ENCODE measurements at places on chromosomes 3 and 15.

- no peak for DNase-seq
Observed at GRCh38 chr3:41224120-41224806, 25.0 kb downstream of the CTNNB1 start.

- DNase-seq: no peak
Observed at GRCh38 chr15:98085003-98085639, 124.6 kb downstream of the ARRDC4 start.

DNA sequence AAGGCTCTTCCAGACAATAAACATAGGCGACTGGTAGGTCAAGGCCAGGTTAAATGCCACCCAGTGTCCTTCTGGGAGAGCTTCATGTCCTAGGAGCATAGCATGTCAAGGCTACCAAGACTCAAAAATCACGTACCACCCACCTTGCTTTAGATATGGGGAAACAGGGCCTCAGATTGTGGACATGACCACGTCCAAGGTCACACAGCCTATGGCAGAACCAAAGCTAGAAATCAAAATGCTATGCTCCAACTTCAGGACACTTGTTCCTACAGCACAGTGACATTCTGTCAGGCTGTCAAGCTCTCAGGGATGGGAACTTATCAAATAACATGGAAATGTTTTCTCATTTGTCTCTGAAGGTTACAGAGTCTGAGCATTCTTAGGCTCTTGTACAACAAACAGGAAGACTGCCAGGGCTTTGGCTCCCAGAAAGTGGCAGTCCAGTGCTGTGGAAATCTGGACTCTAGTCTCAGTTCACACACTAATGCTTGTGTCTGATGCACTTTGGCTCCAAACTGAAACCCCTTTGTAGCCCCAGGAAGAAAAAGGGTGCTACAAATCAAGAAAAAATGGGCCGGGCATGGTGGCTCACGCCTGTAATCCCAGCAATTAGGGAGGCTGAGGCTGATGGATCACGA, 170.4 kb upstream of the LPP start:
- DNase-seq: no peak

- no peak for DNase-seq
Observed at GRCh38 chr3:178711753-178712152, 175.5 kb downstream of the KCNMB2 start.

DNA sequence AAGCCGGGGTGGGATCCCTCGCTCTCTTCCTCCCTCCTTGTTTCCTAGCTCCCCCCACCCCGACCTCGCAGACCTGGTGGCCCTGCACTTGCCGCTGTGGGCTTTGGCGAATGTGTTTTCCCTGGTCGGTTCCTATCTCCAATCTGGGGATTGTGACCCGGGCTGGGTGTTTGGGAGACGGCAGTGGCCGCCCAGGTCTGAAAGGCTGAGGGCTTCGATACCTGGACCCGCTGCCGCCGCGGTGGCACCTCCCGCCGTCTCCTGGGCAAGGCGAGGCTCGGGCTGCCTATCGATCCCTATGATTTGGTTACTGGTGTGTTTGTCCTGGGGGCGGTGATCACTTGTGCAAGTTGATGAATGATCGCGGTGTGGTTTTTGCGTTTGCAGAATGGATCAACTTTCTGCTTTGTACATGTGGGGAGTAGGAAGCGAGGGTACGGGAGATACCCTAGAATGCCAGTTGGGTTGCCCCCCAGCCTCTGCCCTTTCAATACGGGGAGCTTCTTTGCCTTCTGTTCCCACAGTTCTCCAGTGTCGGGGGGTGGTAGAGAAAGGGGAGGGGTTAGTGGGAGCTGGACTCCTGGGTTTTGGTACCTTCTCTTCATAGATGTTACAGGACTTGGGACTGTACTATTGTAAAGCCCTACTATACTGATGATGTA, 3.0 kb downstream of the BBX start:
- DNase-seq: no peak

DNA sequence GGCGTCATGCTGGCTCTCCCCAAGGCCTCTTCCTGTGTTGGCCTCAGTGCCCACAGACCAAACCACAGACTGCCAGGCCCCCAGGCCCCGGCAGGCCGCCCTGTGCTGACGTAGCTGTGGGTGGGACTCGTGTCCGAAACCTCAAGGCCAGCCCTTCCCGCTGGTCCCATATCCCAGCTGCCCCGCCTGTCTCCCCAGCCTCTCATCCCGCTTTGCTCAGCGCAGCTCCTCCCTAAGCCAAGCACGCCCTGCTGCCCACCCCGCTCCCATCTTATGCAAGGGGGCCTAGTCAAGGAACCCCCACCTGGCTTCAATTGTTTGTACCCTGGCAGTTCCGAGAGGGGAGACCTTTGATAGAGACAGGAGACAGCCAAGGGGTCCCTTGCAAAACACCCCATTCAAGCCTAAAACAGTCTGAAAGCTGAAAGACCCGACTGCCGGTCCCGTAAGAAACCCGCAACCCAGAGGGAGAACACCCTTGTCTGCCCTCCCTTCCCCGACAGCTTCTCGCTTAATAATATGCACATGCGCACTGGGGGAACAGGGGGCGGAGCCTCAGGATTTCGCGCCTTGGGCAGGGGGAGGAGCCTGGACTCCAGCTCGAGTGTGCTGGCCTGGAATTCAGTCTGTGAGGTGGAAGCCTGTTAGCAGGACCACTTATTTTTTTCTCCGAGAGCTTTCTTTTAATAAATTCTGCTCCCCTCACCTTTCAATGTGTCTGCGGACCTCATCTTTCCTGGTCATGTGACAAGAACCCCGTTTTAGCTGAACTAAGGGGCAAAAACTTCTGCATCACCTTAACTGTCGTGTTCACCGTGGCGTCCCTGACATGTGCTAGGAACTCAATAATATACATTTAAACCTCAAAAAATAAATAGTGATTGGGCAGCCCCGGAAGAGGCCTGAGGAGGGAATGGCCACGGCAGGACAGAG, 17.2 kb downstream of the TNFAIP8L3 start:
- DNase-seq: peak; percentile 13

GRCh38 chr3:176663837-176664831, 533.1 kb downstream of the TBL1XR1 start:
- DNase-seq: no peak

- no peak for DNase-seq
Observed at GRCh38 chr3:44883213-44883955, 9.0 kb downstream of the TGM4 start.

- no peak for DNase-seq
Observed at GRCh38 chr15:80580106-80580505, 115.0 kb upstream of the ABHD17C start.

GRCh38 chr15:33071451-33071850, 123.1 kb downstream of the FMN1 start:
- DNase-seq: no peak

GRCh38 chr15:82122746-82123400, 77.1 kb upstream of the MEX3B start:
- no peak for DNase-seq

GRCh38 chr3:95217661-95218060, 1154.8 kb downstream of the NSUN3 start:
- DNase-seq: no peak

DNA sequence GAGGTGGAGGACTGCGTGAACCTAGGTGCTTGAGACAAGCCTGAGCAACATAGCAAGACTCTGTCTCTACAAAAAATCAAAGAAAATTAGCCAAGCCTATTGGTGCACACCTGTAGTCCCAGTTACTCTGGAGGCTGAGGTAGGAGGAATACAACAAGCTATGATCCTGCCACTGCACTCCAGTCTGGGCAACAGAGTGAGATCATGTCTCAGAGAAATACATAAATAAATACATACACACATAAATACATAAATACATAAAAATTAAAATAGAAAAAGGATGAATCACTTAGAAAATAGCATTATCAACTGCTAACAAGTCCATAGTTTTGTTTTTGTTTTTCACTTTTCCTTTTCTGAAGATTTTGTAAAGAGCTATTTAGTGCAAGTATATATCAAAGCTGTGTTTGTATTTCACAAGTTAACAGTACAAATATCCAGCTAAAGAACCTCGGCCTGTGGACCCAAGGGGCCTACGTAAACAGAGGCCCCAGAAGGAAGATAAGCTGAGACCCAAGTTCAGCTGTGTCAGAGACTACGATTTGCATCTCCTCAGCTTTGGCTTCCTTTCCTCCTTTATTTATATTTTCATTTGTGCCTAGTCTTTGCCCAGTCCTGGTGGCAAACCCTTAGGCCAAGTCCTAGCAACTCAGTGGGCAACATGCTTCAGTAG, 67.1 kb upstream of the ROBO2 start:
- DNase-seq: no peak

DNA sequence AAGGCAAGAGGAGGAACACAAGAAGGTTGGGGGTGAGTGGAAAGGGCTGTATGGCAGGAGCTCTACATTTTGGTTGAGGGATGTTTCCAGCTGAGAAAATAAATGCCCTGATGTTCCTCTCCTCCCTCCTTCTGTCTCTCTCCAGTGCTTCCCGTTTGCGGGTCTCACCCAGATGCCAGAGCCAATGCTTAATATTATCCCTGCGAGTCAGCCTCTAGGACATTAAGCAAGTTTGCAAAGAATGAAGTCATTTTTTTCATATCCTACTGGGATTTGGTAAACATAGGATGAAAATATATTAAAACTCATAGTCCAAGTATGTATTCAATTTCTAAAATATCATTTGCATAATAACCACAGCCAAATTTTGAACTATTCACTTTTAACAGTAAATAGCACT, 295.9 kb downstream of the CADM2 start:
- DNase-seq: no peak

DNA sequence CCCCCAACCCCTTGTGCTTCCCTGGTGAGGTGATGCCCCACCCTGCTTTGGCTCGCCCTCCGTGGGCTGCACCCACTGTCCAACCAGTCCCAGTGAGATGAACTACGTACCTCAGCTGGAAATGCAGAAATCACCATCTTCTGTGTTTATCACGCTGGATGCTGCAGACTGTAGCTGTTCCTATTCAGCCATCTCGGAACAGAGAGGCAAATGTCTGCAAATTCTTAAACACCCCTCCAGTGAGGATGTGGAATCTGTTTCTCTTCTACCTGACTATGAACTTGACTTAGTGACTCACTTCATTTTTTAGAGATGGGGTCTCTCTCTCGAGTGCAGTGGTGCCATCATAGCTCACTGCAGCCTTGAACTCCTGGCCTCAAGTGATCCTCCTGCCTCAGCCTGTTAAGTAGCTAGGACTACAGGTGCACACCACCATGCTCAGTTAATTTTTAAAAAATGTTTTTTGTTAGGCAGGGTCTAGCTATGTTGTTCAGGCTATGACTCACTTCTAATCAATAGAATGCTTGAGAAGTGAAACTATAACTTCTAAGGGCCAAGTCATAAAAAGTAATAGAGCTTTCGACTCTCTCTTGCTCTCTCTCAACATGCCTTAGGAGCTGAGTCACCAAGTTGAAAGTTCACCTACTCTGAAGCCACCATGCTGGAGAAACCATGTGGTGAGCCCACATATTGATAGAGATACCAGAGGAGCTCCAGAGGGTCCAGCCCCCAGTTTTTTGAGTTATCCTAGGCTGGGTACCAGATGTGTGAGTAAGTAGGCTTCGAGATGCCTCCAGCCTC, 11.5 kb upstream of the PARP14 start:
- no peak for DNase-seq

DNA sequence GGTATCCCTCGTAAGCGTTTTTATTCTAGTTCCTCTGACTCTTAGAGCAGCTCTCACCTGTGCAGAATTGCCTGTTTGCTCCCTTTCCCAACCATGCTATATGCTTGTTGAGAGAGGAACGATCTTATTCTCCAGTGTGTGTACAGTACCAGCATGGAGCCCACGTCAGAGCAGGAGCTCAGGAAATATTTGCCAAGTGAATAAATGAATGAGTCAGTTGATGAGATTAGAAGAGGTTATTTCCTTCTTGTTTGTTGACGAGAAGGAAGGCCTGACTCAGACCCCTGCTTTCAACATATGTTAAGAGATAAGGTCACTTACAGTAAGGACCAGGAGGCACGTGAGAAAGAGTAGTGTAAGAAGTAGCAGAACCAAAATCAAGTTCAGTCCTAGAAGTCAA, 106.3 kb upstream of the ABHD17C start:
- DNase-seq: no peak

GRCh38 chr15:89416339-89417183, 79.8 kb downstream of the RHCG start:
- peak; percentile 18 for DNase-seq

DNA sequence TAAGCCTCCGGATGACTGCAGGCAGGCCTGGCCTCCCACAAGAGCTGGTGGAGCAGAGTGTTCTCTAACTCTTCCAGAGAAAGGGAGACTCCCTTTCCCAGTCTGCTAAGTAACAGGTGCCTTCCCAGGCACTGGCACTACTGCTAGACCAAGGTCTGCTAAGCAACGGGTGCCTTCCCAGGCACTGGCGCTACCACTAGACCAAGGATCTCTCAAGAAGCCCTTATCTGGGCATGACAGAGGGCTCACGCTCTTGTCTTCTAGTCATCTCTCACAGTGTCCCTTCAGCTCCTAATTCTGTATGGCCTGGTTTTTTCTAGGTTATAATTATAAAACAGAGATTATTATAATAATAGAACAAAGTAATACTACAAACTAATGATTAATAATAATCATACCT, 27.8 kb downstream of the MYL3 start:
- DNase-seq: no peak

DNA sequence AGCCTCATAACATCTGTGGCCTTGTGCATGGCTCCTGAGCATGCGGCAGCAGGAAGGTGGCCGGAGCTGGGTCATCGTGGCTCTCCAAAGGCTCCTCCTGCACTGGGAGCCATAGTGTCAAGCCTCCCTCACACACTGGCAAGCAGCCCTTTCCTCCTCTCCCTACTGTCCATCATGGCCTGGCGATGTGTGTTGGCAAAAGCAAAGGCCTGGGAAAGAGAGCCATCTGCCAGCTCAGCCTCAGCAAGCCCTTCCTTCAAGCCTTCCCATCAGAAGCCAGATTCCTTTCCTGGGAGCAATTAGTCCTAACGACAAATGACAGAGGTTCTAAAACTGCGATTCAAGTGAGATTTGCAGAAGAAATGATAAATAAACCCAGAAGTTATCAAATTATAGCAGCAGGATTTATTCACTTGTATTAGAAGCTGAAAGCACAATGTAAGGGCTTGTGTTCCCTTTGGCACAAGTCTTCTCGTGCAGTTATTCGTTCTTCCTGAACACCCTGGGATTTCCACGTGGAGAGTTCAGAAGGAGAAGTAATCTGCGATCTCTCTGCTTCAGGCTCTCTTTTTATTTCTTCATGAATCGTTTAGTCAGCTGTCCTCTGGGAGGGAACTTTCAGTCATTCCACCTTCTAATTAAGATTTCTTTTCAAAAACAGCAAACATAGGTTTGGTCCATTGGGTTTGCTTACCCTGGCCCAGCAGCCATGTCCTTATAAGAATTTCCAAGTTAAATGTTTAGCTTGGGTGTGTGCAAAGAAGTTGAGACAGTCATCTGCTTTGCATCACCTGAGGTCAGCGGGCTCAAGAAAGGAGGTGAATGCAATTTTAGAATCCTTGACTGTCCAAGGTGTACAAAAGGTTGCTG, 110.3 kb upstream of the TMC3 start:
- no peak for DNase-seq
